Fibroblast of villous mesenchyme (primary cell): ENCODE measurements at places on chromosomes 16 and 17. TPM values are rescaled to one million over a fixed set of nuclear protein-coding genes. Genes with fewer than 3 reads are reported as not detected.

TOP2A gene
- 39.9 and 105 TPM in 2 replicates for total RNA-seq

SPATA32 gene
- total RNA-seq, result under 0.01 TPM in 1 of 2 replicates, not detected in the other

TLCD1 gene
- 6.1 and 8.2 TPM in 2 replicates for total RNA-seq

CDH1 gene
- total RNA-seq, result under 0.01 TPM in 1 of 2 replicates, not detected in the other

TNS4 gene
- total RNA-seq, result not detected in 2 replicates

LYRM9 gene
- total RNA-seq, result 10.0 and 10.8 TPM in 2 replicates

C17orf67 gene
- total RNA-seq, result 0.64 and 0.86 TPM in 2 replicates
